DMS153 (cell line): ENCODE measurements at places on chromosomes 13 and 19.

GRCh38 chr19:33245948-33246708 is 20.5 kb upstream of the SLC7A10 start:
- DNase-seq, result no peak

DNA sequence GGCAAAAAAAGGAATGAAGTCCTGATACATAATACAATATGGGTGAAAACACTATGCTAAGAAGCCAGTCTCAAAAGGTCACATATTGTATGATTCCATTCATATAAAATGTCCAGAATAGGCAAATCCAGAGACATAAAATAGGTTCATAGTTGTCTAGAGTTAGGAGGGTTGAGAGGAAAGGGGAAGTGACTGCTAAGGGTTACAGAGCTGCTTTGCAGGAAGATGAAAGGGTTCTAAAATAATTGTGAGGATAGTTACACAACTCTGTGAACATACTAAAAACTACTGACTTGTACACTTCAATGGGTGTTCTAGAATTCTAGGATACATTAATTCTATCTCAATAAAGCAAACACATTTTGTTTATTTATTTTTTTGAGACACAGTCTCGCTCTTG is 25.7 kb downstream of the CAB39L start:
- DNase-seq, result no peak

GRCh38 chr19:58558623-58559274 is 338 bp upstream of the UBE2M start:
- no peak for DNase-seq

- no peak for DNase-seq
Measured at GRCh38 chr19:3098141-3098514, 4.0 kb downstream of the GNA11 start.

- no peak for DNase-seq
Measured at GRCh38 chr19:46514589-46515289, 19.1 kb upstream of the PNMA8B start.

GRCh38 chr13:113176280-113176679 is 17.8 kb downstream of the PROZ start:
- DNase-seq, result no peak
